ENCODE measurements at places on chromosomes 16 and 17. TPM values are rescaled to one million over a fixed set of nuclear protein-coding genes. Genes with fewer than 3 reads are reported as not detected.

The APRT gene
- 314 TPM for total RNA-seq

DNA sequence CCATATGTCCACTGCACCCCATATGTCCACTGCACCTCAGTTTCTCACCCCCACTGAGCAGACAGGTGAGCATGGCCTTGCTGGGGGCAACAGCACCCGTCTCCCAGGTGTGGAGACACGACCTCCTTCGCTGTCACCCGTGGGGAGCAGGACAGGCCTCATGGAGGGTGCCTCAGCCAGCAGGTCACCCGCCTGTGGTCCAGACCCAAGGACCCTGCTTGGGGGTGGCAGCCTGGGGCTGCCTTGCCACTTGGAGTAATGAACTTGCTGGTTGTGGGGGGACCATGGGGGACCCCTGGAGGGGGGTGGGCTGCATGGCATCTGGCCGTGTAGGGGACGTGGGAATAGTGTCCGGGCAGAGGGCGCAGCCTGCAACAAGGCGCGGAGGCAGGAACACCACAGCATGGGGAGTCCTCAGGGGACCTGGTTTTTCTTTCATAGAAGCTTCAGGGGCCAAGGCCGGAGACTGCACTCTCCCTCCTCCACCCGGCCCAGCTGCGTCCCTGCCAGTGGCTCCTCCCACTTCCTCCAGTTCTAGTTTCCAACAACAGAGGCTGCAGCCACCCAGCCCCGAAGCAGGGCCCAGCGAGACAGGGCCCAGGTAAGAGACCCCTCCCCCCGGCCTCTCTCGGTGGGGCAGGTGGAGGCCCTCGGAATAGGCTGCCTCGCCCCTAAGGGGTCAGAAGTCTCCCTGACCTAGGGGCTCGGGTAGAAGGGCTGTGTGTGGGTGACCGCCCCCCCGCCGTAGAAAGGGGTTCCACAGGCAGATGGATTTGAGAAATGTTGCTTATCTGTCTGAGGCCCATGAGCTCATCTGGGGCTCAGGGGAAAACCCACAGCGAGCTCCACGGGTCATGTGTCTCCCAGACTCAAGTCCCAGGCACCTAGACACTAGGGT lies at the start of gene NHLRC4:
NHLRC4 (plus strand) TSS at position 531 of the 898 bp plus-strand sequence. CDS start 1,043 bp downstream, outside the sequence.
- H3K27me3 ChIP-seq, result no peaks in the 10 kb centered on the region
- no peaks in the 10 kb centered on the region for H3K36me3 ChIP-seq
- H3K4me1 ChIP-seq, result peaks cover 28% of the 10 kb centered on the region
- peak; percentile 74 for DNase-seq
- H3K4me3 ChIP-seq, result peak within 1 kb of the TSS; percentile 39

- no peak for DNase-seq
- H3K36me3 ChIP-seq, result no peaks in the 10 kb centered on the region
- H3K4me3 ChIP-seq, result no peak overlapping the region
- H3K27me3 ChIP-seq, result peaks cover 6% of the 10 kb centered on the region
Measured at GRCh38 chr16:48206594-48207242, 37.4 kb upstream of the LONP2 start.

DNA sequence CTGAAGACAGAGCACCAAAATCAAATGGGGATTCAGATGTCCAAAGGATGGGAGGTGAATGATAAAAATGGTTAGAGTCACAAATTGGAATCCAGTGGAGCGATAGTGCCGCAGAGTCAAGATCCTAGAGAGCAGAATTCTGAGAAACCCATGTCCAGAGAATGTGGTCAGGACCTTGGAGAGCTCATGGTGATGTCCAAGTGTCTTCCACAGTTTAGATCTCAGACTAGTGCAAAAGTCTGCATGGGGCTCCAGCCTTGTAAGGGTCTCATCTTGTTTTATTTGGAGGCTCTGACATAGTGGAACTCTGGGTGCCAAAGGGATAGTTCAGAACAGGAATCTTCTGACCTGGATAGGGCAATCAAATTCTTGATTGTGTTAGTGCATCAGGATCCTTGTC lies 245.9 kb upstream of the HSBP1 start:
- no peaks in the 10 kb centered on the region for H3K27me3 ChIP-seq
- no peaks in the 10 kb centered on the region for H3K4me1 ChIP-seq
- H3K36me3 ChIP-seq, result no peaks in the 10 kb centered on the region
- no peak overlapping the region for H3K4me3 ChIP-seq
- no peak for DNase-seq
- no peak overlapping the region for H3K27ac ChIP-seq

DNA sequence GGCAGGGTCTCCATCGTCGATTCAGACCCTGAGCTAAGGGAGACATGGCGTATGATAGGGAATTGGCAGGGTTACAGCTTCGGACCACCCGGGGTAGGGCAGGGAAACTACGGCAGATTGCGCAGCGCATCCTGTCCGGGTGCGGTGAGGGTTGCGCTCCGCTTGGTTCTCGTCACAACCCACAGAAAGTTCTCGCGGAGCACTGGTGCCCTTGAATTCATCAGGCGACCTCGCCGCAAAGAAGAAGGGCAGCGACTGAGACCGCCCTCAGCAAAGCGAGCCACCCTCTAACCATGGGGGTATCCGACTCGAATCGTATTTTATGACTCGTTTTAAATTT lies 1.2 kb downstream of the HS3ST3B1 start:
- DNase-seq, result peak; percentile 70
- H3K36me3 ChIP-seq, result peaks cover 27% of the 10 kb centered on the region
- H3K4me3 ChIP-seq, result peak overlapping the region; percentile 89
- peak overlapping the region; percentile 95 for H3K27ac ChIP-seq
- peaks cover 49% of the 10 kb centered on the region for H3K4me1 ChIP-seq

DNA sequence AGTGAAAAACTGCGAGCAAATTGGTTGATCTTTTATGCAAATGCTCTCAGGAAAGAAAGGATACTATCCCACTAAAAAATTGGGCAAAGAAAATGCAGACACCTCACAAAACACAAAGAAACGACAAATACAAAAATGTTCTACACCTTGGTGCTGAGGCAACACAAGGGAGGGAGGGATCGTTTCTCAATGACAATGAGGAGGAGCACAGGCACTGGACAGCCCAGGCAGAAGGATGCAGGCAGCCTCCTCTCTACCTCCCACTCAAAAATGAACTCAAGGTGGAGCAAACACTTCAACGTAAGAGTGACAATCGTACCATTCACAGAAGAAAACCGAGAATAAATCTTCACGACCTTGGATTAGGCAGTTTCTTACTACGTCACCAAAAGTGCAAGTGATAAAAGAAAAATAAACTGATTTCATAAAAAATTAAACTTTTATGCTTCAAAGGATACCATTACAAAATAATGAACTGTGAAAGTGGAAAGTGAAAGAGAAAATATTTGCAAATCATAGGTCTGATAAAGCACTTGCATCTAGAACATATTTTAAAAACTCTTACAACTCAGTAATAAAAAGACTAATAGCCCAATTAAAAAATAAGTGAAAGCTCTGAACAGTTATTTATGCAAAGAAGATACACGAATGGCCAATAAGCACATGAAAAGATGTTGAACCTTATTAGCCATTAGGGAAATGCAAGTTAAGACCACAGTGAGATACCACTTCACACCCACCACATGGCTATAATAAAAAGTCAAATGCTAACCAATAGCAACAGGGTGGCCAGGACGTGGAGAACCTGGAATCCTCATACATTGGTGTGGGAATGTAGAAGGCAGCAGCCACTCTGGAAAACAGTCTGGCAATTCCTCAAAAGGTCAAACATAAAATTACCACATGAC lies 80.8 kb upstream of the TRAP1 start:
- no peak for DNase-seq
- no peaks in the 10 kb centered on the region for H3K27me3 ChIP-seq
- peaks cover 51% of the 10 kb centered on the region for H3K4me1 ChIP-seq
- peak overlapping the region; percentile 27 for H3K4me3 ChIP-seq
- no peak overlapping the region for H3K27ac ChIP-seq

- peaks cover 9% of the 10 kb centered on the region for H3K36me3 ChIP-seq
- H3K27me3 ChIP-seq, result no peaks in the 10 kb centered on the region
- H3K4me3 ChIP-seq, result no peak overlapping the region
- no peak for DNase-seq
Measured at GRCh38 chr16:57239107-57239506, 6.0 kb upstream of the ARL2BP start.

Data from activated naive CD4-positive, alpha-beta T cell treated with anti-CD3 and anti-CD28 coated beads for 36 hours (primary cell).